NAMALWA (cell line): ENCODE measurements at places on chromosomes 4 and X.
A peak's percentile ranks its signal among the peaks of the same experiment; 100 is the strongest.

DNA sequence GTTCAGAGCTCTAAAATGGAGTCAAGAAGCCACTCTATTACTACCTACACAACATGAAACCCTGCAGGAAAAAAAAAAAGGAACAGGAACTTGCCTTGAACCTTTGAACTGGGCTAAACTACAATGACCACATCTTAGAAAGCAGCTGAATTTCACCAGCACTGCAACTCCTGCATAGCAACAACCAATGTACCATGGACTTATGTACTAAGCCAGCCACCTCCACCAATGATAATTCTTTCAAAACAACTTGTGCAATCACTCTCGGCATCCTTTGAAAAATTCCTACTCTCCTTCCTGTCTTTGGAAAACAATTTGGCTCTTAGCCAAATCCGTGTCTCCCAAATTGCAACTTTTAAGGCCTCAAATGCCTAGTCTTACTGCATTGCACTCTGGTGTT lies 26.8 kb upstream of the FMR1 start:
- no peak for DNase-seq

GRCh38 chr4:85778632-85779131 lies 303.7 kb downstream of the ARHGAP24 start:
- DNase-seq = peak; percentile 66

DNA sequence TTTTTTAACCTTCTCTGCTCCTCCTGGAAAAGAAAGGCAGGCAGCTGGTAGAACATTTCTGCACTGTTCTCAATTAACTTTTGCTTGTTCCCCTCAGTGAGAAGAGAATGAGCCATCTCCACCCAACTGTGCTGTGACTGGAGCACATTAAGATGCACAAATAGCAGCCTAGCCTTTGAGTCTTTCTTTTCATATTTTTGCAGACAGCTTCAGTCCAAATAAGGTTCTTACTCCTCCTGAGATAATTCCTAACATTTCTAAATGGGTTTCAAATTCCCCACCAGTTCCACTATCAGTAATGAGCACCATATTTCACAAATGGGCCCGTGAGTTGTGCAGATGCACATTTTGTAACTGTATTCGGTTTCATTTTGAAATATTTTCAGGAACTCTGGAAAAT lies 118.6 kb downstream of the SPCS3 start:
- DNase-seq = no peak

GRCh38 chr4:123934096-123934495 lies 537.5 kb downstream of the SPRY1 start:
- no peak for DNase-seq

DNA sequence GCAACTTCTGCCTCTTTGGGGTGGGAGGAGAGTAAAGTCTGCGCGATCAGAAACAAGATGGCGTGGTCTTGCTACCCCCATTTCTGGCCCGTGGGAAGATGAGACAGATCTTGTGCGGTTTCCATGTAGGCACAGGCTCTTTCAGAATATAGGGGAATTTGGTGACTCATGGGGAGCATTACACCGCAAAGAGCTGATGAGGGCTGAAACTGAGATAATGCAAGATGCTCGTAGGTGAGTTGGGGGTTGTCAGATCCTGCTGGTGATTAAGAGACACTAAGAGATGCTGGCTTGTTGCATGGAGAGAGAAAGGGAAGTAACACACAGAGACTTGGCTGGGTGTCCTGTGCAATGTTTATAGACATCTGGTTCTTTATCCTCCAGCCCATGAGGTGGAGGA lies 1.5 kb downstream of the EVC start:
- no peak for DNase-seq

DNA sequence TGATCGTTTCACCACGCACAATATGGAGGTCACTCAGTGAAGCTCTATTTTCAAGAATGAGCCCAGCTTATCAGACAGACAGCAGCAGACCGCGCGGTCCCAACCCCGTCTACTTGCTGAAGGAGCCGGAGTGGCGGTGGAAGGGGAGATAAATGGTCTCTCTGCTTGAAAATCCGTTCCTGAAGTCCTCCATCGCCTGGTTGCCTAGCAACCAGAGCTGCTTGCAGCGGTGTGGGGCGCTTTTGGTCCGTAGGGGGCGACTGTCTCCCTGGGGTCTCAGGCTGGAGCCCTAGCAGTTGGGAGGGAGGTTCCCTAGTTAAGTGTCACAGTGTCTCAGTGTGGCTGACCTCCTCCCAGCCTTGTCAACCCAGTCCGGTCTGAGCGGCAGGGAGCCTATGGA lies 8.3 kb upstream of the DLG3 start:
- peak; percentile 42 for DNase-seq

GRCh38 chrX:42694260-42694815 lies 83.6 kb downstream of the PPP1R2C start:
- no peak for DNase-seq

DNA sequence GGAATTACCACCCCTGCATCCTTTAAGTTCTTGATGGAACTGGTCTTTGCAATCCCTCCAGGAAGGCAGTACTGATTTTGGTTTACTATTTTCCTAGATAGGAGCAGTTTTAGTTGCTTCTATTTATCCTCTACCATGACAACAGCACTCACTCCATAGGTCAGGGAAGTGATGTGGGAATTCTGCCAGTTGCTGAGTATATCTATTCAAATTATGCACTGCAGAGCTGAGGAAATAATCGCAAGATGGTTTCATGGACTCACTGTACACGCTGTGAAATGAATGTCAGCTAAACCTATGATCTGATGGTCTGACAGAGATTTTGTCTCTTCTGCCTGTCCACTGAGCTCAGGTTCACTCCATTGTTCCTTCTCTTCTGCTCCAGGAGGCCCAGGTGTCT lies 135.8 kb downstream of the FAAH2 start:
- DNase-seq = no peak

- DNase-seq = no peak
These were observed 3.5 kb upstream of the SAP30 start for GRCh38 chr4:173367285-173367684.

DNA sequence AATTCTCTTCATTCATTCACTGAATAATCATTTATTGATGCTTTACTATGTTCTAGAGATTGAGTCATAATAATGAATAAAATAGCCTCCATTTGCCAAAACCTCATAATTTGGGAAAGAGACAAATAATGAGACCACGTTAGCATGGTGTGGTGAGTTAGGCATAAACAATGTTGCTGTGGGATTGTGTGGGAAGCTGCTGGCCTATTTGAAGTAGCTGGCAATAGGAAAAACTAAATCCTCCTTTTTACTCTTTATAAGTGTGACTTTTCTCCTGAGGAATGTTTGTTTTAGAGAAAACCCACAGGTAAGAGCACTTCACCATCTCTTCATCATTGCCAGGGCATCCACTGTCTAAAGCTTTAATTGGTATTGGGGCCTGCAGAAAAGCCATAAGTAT lies 95.3 kb downstream of the AREG start:
- no peak for DNase-seq

DNA sequence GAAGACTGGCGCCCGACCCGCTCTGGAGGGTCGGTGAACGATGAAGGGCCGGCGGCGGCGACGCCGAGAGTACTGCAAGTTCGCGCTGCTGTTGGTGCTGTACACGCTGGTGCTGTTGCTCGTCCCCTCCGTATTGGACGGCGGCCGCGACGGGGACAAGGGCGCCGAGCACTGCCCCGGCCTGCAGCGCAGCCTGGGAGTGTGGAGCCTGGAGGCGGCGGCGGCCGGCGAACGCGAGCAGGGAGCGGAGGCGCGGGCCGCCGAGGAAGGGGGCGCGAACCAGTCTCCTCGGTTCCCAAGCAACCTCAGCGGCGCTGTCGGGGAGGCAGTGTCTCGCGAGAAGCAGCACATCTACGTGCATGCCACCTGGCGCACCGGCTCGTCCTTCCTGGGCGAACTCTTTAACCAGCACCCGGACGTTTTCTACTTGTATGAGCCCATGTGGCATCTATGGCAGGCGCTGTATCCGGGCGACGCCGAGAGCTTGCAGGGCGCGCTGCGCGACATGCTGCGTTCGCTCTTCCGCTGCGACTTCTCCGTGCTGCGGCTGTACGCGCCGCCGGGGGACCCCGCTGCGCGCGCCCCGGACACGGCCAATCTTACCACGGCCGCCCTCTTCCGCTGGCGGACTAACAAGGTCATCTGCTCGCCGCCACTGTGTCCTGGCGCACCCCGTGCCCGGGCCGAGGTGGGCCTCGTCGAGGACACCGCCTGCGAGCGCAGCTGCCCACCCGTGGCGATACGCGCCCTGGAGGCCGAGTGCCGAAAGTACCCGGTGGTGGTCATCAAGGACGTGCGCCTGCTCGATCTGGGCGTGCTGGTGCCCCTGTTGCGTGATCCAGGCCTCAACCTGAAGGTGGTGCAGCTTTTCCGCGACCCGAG lies 568 bp downstream of the CHST7 start:
- peak; percentile 80 for DNase-seq

- no peak for DNase-seq
These were observed 289.7 kb downstream of the DKK2 start for GRCh38 chr4:106746451-106746850.

DNA sequence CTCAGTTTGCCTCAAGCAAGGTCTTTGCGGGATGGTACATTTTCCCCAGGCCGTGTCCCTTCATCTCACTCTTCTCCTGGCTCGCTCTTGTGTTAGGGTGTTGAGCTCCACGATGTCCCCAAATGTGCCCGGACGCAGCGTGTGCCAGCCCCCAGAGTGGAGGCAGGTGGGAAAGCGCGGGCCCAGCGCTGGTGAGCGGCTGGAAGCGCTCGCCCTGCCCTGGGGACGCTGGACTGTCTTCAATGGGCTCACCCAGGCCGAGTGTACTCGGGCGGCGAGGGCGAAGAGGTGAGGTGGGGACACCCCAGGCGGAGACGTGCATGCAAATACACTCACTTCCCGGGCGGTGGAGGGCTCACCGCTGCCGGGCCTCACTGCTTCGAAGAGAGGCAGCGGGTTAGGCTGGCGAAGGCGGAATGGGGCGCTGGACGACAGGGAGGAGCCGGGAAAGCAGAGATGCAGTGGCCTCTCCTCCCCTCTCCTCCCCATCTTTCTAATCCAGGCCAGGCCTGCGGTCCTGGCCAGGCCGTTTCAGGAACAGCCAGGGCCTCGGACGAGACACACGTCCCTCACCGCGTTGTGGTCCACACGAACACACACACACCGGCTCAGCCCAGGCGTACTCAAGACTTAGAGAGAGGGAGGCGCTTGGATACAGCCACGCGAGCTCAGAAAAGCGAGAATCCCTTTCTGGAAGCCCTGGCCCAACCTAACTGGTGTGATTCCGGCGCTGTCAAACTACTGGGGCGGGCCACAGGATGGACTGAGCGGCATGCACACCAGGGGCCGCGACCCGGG lies 2.2 kb downstream of the NKX6-1 start:
- no peak for DNase-seq

GRCh38 chrX:316351-317325 lies 2.0 kb downstream of the GTPBP6 start:
- DNase-seq = no peak

DNA sequence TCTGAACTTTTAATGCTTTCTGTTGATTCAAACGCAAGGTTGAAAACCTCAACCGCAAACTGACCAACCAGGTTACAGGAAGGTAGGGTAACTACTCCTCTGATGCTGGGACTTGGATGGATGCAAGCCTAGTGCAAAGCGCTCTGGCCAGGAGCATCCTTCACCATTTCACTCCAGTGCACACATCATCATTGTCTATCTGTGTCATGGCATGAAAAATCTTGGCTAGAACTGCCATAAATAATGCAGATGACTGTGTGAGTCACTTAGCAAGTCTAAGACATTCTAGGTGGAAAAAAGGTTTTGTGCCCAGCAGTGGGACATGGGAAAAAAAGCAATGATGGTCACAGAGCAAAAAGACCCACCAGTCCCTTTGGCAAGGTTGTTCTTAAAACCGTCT lies 10.9 kb downstream of the ADGRA3 start:
- DNase-seq = no peak

- DNase-seq = no peak
These were observed 62.2 kb downstream of the NOCT start for GRCh38 chr4:139077567-139078355.
